ENCODE measurements at places on chromosomes 12 and 14. TPM values are rescaled to one million over a fixed set of nuclear protein-coding genes. Genes with fewer than 3 reads are reported as not detected.

PTPN11 gene
- 153 TPM for total RNA-seq

DTX1 gene
- not detected for total RNA-seq

PMCH gene
- not detected for total RNA-seq

RFX4 gene
- total RNA-seq = not detected
